ENCODE measurements at places on chromosomes 1 and 21. TPM values are rescaled to one million over a fixed set of nuclear protein-coding genes. Genes with fewer than 3 reads are reported as not detected.

IFI44 gene
- 3.9 TPM for total RNA-seq

ALG14 gene
- total RNA-seq = 7.7 TPM

CACNA1S gene
- total RNA-seq = not detected

CDC20 gene
- 564 TPM for total RNA-seq

A3GALT2 gene
- not detected for total RNA-seq

RNF223 gene
- total RNA-seq = not detected

INKA2 gene
- 0.73 TPM for total RNA-seq

CHIA gene
- not detected for total RNA-seq

ADORA1 gene
- 6.2 TPM for total RNA-seq

TFF3 gene
- not detected for total RNA-seq

ANKRD65 gene
- total RNA-seq = not detected

JAM2 gene
- total RNA-seq = not detected

AADACL3 gene
- not detected for total RNA-seq

KCNE1 gene
- not detected for total RNA-seq

MNDA gene
- total RNA-seq = not detected

FCGR2B gene
- total RNA-seq = not detected

TTC24 gene
- not detected for total RNA-seq

RBM15 gene
- 33.6 TPM for total RNA-seq

S100A2 gene
- total RNA-seq = 79.0 TPM

HHAT gene
- 8.1 TPM for total RNA-seq

BTBD19 gene
- total RNA-seq = 3.6 TPM

PRAMEF13 gene
- total RNA-seq = not detected

HEYL gene
- total RNA-seq = not detected

ADAMTS1 gene
- total RNA-seq = 0.07 TPM

MTARC1 gene
- not detected for total RNA-seq

TNFAIP8L2 gene
- not detected for total RNA-seq

SERINC2 gene
- total RNA-seq = 9.8 TPM

CRYBG2 gene
- 0.27 TPM for total RNA-seq

C8B gene
- not detected for total RNA-seq

DDX20 gene
- total RNA-seq = 23.3 TPM

TLR5 gene
- total RNA-seq = not detected

DIO1 gene
- total RNA-seq = not detected

OR2G6 gene
- total RNA-seq = not detected

MYOG gene
- not detected for total RNA-seq

AMY2A gene
- not detected for total RNA-seq

TMEM82 gene
- not detected for total RNA-seq

HAO2 gene
- not detected for total RNA-seq

CDK18 gene
- 0.87 TPM for total RNA-seq

RAB25 gene
- total RNA-seq = not detected

SIK1 gene
- 4.6 TPM for total RNA-seq

RPE65 gene
- total RNA-seq = not detected

DDR2 gene
- total RNA-seq = 29.0 TPM

UMODL1 gene
- total RNA-seq = not detected
